NCI-H446 (cell line): ENCODE measurements at places on chromosomes 2 and 18.

DNA sequence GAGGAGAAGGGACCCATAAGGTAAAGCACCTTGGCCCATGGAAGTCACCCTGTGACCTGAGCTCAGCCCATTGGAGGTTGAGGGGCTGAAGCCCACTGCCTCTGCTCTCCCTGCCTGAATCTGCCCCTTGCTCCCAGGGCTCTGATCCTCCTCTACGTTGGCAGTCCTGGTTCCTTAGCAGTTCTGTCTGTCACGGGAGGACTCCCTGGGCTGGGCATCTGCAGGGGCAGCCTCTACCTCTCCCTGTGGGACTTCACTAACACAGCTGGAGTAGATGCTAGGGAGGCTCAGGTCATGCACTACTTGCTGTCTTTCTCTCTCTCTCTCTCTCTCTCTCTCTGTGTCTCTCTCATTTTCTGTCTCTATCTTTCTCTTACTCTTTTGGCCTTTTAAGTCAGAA, 8.7 kb downstream of the GYPC start:
- DNase-seq: no peak

GRCh38 chr2:20186078-20186854, 38.7 kb downstream of the SDC1 start:
- no peak for DNase-seq

- DNase-seq: no peak
Measured at GRCh38 chr2:17877811-17878280, 621 bp upstream of the KCNS3 start.

DNA sequence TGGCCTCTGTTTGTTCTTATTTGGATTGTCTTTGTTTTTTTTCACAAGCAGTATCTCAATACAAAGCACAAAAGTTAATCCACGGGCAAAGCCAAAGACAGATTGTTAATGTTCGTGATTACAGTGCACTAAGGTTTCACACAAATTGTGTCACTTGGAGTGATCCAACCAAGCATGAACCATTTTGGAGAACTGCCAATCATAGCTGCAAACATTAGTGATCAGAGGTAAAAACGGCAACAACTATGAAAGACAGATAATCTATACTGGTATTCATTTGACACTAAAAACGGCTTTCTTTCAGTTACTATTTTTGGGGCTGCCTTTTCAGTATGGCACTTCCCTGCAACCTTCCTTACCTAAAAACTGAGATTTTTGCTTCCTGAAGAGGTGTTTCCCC, 213.1 kb upstream of the GULP1 start:
- peak; percentile 65 for DNase-seq

- no peak for DNase-seq
Measured at GRCh38 chr2:70728128-70728527, 39.9 kb downstream of the ADD2 start.

DNA sequence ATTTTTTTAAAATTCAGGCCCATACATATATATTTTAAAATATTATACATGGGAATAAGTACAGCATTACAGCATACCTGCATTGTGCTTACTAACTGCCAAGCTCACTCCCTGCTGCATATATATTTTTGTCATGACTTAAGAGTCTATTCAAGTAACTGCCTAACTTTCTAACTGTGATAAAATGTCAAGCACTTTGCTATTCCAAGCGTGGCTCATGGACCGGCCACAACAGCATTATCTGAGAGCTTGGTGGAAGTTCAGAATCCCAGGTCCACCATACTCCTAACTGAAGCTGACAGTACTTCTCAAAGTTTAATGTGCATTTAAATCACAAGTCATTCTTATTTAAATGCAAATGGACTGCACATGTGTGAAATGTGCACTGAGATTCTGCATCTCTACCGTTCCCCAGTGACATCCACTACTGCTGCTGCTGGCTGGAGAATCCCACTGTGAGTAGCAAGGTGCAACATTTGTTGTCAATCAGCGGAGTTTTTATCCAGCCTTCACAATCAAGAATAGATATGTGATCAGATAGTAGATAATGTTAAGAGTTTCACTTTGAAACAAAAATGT, 79.1 kb downstream of the DYM start:
- DNase-seq: no peak

GRCh38 chr2:233882353-233882752, 14.2 kb upstream of the MSL3B start:
- DNase-seq: no peak

GRCh38 chr2:166464187-166464586, 29.9 kb downstream of the SCN7A start:
- no peak for DNase-seq

DNA sequence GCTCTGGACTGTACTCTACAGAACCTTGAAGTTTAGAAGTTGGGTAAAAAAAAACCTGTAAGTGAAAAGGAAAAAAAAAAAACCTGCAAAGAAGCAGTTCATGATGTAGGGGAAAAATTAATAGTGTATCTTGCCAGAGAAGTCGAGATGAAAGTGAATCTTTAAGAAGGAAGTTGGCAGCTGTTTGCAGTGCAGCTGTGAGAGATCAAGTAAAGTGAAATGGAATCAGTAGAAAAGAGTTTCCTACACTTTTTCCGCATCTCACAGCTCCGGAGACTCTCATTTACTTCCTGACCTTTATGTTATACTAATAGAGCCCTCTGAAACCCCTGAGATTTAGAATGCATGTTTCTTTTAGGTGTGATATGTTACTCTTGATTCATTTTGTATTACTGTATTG, 19.2 kb downstream of the RNMT start:
- DNase-seq: no peak

GRCh38 chr18:58300867-58301266, 256.8 kb downstream of the NEDD4L start:
- DNase-seq: no peak

GRCh38 chr2:195575879-195576401, 81.1 kb upstream of the SLC39A10 start:
- peak; percentile 18 for DNase-seq

GRCh38 chr2:187266645-187267044, 181.4 kb downstream of the CALCRL start:
- no peak for DNase-seq

DNA sequence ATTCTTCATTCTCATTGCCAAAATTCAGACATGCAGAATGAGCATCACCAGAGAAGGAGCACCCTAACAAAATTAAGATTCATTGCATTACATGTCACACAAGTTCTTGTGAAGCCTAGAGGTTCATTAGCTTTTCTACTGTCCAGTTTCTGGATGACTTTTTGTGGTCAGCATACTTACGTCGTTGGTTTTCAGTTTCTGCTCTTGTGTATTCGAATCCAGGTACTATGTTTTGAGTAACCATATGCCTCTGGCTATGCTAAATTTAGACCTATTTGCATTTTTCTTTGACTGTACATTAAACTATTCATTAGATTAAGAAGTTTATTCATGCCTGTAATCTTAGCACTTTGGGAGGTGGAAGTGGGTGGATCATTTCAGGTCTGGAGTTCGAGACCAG, 251.3 kb downstream of the PARD3B start:
- DNase-seq: no peak

DNA sequence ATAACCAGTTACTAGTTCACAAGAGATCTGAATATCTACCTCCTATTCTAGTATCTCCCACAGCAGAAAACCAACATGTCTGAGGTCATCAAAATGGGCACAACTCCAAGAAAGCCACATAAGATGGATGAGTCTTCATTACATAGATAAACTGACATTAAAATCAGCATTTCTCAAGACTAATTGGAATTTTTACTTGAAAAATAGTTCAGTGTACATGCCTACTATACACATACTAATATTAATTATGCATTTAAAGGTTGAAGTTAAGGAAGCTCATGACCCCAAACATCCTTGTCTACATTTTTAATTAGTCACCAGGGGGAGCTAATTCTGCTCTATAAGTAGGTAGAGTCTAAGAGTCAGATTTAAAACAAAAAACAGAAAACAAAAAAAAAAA, 41.9 kb downstream of the ZNF521 start:
- peak; percentile 64 for DNase-seq

GRCh38 chr2:156562124-156562523, 125.9 kb downstream of the GPD2 start:
- DNase-seq: no peak

DNA sequence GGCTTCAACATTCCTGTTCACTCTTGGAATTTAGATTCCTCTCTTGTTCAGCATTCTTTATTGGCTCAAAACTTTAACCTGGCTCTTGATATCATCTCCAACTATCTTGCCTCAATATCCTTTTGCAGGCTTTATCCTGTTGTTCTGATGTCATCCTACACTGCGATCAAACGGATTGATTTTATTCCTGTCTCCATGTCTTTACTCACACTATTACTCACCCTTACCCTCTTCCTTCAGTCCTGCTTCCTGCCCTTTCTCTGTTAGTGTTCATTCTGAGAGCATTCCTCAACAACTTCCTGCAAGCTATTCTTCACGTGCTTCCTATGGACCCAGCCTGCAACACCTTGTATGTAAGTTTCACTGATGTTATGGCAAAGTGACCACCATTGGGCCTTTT, 264.7 kb downstream of the RNF152 start:
- DNase-seq: no peak

DNA sequence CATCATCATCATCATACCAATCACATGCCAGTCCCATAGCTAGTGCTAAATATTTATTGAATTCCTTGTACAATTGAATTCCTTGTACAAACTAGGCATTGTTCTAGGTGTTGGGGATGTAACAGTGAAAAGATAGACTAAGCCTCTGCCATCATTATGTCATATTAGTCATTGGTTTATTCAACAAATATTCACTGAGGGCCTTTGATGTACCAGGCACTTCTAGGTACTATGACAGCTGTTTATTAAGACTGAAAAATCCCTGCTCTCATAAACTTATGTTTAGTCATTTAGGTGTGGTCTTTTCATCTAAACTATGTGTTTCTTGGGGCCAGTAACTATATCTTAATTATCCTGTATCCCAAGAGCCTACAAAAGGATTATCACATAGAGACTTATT, 412.3 kb upstream of the ETAA1 start:
- DNase-seq: no peak

- no peak for DNase-seq
Measured at GRCh38 chr2:17373741-17374140, 144.5 kb downstream of the RAD51AP2 start.

GRCh38 chr18:23365602-23366001, 87.5 kb upstream of the RIOK3 start:
- DNase-seq: no peak

- no peak for DNase-seq
Measured at GRCh38 chr2:98374286-98374685, 28.0 kb downstream of the CNGA3 start.

DNA sequence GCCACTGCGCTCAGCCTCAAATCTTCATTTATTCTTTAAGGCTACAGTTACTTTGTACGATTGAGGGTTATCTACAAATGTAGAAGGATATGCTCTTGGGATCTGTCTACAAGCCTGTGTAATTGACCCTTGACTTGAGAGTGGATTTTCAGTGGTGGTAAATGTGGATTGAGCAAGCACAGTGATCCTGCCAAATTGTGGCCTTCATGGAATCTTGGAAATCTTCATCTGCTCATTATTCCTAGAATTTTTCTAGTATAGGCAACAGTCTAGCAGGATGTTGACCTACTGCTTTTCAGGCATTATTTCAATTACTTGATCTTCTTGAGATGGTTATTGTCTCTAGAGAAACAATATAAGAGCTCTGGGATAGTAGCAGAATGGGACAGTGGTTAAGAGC, 226.1 kb upstream of the REV1 start:
- DNase-seq: no peak

GRCh38 chr2:121147766-121148165, 137.2 kb downstream of the TFCP2L1 start:
- no peak for DNase-seq

DNA sequence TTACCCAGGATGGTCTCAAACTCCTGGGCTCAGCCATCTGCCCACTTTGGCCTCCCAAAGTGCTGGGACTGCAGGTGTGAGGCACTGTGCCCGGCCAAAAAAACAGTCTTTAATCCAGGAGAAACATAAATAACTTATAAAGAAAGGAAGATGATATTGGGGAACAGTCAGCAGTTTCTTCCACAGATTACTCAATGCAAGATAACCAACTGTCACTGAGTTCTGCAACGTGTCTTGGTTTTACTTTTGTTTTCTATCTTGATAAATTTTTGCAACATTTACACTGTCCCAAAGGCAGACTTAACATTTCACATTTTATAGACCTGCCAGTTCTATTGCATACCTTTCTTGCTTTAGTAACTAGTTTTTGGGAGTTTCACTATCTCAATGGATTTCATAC, 71.1 kb downstream of the ANKRD44 start:
- DNase-seq: no peak

GRCh38 chr2:86050301-86050700, 55.4 kb downstream of the POLR1A start:
- DNase-seq: no peak

DNA sequence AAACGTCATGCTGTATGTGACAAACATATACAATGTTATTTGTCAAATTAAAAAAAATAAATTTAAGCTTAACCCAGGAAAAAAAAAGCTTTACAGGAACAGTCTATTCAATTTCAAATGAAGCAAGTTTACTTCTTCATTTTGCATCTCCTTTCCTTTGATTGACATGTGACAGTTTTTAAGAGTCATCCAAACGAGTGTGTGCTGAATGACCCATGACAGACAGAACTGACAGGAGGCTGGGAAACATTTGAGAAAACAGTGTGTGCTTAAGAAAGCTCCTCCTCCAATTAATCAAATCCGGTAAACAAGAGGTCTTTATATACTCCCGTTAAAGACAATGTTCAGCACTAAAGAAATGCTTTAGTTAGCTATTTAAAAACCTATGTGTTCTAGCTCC, 177.7 kb downstream of the SRBD1 start:
- no peak for DNase-seq
